ENCODE measurements at places on chromosomes 11 and 22.
A peak's percentile ranks its signal among the peaks of the same experiment; 100 is the strongest.

DNA sequence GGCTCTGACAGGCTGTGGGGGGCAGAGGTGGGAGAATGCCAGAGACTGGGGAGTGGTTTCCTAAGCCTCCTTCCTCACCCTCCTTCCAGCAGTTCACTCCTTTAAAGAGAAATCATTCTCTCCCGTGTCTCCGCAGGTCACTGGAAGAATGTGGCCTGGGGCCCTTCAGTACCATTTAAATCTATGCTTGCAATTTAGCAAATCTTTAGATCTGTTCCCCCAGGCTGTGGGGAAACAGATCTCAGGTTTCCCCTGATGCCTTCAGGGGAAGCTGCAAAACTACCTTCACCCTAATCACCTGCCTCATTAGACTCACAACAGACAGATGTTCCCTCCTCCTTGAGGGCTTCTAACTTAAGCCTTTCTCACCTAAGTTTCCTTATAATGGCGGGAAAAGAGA, 55.3 kb downstream of the KIRREL3 start:
- DNase-seq: no peak

- DNase-seq: peak; percentile 16
Observed at GRCh38 chr11:64164392-64165312, 1.3 kb downstream of the MACROD1 start.

- DNase-seq: peak; percentile 87
Observed at GRCh38 chr11:96188243-96189006, 154.6 kb downstream of the MAML2 start.

- DNase-seq: no peak
Observed at GRCh38 chr11:131495423-131495822, 125.0 kb downstream of the NTM start.

DNA sequence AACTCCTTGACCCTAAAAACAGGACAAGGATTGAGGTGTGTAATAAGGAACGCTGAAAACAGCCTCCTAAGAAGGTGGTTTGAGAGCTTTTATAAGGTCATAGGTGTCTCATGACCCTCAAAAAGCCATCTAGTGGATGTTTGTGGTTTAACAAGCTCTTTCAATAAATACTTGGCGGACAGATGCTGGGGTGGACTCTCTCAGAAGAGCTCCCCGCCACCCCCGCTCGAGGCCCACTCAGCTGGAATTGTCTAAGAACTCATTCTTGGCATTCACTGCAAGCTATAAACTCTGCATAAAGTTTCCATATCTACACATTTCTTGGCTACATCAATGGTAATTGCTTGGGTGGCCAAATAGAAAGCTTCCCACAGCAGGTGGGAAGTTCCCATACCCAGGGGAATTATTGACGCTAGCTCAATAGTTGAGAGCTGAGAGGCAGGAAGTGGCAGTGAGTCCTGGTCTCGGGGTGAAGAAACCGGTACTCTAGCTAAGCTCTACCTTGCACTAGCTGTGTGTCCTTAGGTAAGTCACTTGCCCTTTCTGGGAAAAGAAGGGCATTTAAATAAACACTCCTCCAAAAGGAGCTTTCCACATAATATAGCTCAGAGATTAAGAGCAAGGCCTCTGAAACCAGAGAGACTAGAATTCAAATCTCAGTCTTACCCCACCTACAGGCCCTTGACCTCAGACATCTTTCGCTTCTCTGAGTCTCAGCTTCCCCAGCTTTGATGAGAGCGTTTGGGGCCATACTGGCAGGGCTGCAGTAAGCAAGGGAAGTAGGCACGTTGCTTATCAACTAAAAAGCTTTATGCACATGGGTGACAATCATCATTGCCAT, 6.4 kb downstream of the MS4A15 start:
- peak; percentile 29 for DNase-seq
